ENCODE measurements at places on chromosomes 3 and 15.

GRCh38 chr3:96236522-96236921, 577.9 kb upstream of the EPHA6 start:
- DNase-seq, result no peak

- DNase-seq, result no peak
These were observed 302.2 kb downstream of the PTPRG start for GRCh38 chr3:61863579-61863978.

GRCh38 chr3:9037144-9037711, 74.0 kb upstream of the RAD18 start:
- DNase-seq, result no peak

DNA sequence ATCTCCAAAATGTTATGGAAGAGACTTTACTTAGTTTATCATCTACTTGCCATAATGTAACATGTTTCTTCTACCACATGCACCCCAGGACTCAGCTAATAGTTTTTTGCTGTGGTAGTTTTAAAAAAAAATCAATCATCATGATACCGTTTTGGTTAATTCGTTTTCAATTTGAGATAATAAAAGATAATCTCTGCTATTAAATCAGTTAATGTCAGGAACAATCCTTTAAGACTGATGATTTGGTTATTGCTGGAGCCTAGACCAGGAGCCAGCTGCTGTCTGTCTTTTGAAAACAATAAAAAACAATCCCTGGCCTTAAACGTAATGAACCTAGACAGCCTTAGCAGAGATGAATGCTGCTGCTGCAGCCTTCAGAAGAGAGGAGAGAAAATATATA, 403.7 kb downstream of the OXSM start:
- DNase-seq, result no peak

GRCh38 chr15:71199384-71200351, 84.4 kb downstream of the THSD4 start:
- DNase-seq, result no peak

DNA sequence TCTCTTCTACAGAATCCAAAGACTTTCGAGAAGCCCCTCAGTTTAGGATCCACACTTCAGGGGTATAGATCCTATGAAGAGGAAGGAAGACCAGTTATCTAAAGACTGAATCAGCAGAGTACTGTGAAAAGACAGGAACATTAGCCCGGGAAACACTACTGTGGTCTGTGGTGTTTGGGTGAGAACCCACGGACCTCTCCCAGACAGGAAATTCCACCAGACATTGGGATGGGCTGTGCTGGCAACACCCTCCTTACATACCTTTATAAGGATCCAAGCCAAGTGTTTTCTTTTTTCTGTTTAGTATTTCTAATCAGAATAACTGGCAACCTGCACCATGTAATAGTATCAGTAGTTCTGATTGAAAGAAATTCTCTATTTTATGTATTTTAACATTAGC, 14.1 kb downstream of the TMEM207 start:
- DNase-seq, result no peak

DNA sequence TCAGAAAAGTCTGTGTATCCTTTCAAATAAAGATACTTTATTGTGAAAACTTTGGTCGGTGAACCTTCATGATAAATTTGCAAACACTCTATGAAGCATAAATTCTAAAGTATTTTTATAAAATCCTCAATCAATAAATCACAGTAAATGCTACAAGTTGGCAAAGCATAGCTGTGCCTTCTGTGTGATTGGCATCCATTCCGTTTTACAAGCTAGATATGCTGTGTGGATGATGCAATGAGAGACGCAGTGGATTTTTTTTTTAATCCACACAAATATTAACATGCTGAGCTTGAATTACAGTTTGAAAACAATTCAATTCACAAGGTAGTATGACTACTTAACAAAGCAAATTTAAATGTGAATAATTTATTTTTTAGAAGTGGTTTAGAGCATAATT, 937.2 kb downstream of the ZPLD1 start:
- DNase-seq, result no peak

- no peak for DNase-seq
These were observed 54.8 kb downstream of the MAGEF1 start for GRCh38 chr3:184656829-184657681.

DNA sequence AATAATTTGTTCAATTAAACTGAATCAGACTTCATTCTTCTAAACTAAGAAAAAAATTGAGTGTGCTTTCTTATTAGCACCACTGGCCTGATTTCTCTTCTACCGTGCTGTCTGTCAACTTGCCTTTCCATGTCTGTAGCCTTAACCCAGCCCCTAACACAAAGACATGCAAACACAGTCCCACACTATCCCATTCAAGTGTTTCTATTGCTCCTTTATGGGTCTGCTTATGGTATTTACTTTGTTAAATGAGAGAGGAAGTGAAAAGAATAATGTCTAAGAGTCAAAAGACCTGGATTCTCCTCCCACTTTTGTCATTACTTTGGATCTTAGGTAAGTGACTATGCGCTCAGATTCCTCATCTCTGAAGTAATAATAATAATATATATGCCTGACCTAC, 55.3 kb downstream of the GTF2E1 start:
- no peak for DNase-seq
